ENCODE measurements at places on chromosomes 16 and 17.

DNA sequence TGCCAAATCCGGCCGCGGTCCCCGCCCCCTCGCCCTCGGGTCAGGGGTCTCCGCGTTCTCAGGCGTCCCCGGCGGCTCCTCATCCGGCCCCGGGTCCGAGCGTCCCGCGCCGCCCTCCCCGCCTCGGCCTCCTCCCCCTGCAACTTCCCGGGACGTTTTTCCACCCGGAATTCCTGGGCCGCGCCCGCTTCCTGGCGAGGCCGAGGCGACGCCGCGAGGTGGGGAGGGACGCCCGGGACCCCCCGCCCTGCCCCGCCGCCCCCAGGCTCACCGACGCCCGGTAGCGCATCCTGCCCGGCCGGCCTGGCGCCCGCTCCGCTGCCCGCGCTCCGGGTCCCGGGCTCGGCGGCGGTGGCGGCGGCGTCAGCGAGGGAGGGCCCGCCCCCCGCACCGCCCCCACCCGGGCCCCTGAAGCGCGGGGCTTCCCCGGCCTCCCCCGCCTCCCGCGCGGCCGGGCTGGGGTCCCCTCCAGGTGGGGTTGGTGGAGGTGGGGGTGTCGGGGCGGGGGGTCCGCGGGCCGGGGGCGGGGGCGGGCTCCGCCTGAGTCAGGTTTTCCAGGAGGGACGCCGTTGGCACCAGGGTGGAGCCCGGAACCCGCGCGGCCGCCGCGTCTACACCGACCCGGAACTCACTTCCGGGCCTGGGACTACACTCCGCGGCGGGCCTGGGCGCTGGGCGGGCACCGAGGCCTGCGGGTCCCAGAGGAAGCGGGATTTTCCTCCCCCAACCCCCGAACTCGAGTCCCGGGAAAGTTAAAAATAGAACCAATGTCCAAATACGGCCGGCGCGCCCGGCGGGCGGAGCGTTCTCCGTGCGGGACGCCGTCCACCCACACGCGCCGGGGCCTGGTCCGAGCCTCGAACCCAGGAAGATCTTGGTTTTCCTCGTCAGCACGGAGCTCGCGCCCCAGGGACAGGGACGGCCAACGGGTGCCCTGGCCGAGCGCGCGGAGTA lies 6.8 kb downstream of the MYO1C start:
- DNase-seq: peak; percentile 70

- peak; percentile 58 for DNase-seq
These were observed 24.6 kb downstream of the GPT2 start for GRCh38 chr16:46908540-46909372.

GRCh38 chr16:7420079-7420478 lies 87.4 kb downstream of the RBFOX1 start:
- no peak for DNase-seq

GRCh38 chr16:856811-857210 lies 56.3 kb upstream of the GNG13 start:
- no peak for DNase-seq

DNA sequence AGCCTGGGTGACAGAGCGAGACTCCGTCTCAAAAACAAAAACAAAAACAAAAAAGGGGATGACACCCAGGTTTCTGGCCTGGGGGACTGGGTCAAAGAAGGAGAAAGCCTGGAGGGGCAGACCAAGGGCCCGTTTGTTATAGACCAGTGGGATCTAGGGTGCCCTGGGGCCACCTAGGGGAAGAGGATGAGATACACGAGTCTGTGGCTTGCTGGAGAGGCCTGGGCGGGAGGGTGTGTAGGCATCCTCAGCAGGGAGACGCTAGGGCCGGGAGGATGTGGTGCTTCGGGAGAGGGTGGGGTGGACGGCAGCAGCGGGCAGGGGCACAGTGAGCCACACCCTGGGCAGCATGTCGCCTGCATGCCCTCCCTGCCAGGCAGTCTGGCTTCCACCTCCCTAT lies 17.1 kb upstream of the CRK start:
- no peak for DNase-seq

Data from activated naive CD4-positive, alpha-beta T cell treated with Interleukin-2 at 50 U/mL for 16 hours (primary cell).